ENCODE measurements at places on chromosomes 7 and 10. TPM values are rescaled to one million over a fixed set of nuclear protein-coding genes. Genes with fewer than 3 reads are reported as not detected.

GRCh38 chr7:107922886-107923285, 31.9 kb downstream of the DLD start:
- H3K36me3 ChIP-seq = peaks cover 47% of the 10 kb centered on the region
- H3K4me3 ChIP-seq = no peak overlapping the region
- H3K27ac ChIP-seq = no peak overlapping the region
- H3K4me1 ChIP-seq = no peaks in the 10 kb centered on the region

DNA sequence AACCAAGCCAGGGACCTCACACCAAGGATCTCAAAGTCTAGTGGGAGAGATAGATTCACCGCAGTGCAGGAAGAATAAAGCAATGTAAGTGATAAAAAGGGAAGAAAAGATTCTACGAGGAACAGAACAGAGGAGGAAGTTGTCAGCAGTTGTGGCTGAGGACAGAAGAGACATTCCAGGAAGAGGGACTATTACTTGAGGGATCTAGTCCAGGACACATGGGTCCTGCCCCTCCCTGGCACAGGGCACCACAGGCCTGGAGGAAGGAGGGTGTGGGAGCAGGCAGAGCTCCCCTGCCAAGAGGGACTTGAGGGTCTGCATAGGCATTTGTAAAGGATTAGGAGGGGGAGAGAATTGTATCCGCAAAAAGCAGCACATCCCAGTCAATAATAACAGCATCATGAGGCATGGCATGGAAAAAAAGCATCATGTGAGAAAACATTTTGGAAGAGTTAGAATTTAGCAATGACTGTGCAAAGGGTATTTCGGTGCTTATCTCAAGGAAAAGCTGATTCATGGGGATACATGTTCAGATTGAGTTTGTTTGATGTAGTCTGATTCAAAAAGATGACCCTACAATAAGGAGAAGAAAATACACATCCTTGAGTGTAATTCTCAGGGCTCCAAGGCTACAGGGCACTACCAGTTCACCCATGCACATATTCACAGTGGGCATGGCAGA, 12.7 kb downstream of the C10orf71 start:
- no peak for DNase-seq
- H3K4me3 ChIP-seq = no peak overlapping the region
- H3K27me3 ChIP-seq = no peaks in the 10 kb centered on the region
- H3K36me3 ChIP-seq = no peaks in the 10 kb centered on the region
- H3K4me1 ChIP-seq = no peaks in the 10 kb centered on the region

DNA sequence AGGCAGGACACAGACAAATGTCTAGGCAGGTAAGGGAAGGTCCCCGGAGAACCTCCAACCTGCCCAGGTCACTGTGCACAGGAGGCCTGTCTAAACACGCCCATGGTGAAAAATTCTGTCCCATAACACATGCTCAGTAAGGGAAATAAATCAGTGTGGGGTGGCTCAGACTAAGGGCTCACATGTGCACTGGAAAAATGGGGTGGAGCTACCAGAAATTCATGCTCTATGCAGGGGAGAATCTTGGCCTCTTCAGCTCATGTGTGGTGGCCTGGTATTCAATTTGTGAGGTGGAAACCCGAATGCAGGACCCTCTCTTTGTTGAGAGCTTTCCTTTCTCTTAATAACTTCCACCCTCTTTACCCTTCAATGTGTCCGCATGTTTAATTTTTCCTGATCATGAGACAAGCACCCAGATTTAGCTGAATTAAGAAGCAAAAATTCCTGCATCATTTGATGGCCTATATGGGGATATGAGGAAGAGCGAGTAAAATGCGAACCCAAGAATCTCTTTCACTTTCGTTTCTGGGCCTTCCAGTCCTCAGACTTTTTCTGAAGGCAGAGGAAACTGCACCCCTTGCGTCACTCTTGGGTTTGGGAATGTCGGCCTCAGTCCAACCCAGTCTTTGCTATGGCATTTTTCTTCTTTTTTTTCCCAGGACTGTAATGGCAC, 163.2 kb downstream of the DGKB start:
- no peak for DNase-seq
- no peaks in the 10 kb centered on the region for H3K27me3 ChIP-seq
- no peak overlapping the region for H3K4me3 ChIP-seq
- H3K36me3 ChIP-seq = no peaks in the 10 kb centered on the region

DNA sequence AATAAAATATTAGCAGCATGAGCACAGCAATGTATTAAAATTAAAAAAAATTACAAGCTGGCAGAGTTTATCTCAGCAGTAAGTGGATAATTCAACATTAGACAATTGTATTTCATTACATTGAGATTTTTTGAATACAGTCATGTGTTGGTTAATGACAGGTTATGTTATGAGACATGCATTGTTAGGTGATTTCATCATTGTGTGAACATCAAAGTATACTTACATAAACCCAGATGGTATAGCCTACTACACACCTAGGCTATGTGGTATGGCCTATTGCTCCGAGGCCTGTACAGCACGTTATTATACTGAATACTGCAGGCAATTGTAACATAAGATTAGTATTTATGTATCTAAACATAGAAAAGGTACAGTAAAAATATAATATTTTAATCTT, 29.7 kb downstream of the CCDC6 start:
- no peak overlapping the region for H3K4me3 ChIP-seq
- no peak for DNase-seq
- no peak overlapping the region for H3K27ac ChIP-seq
- H3K4me1 ChIP-seq = peaks cover 21% of the 10 kb centered on the region

GRCh38 chr7:81308643-81309322, 389.9 kb upstream of the SEMA3C start:
- H3K4me3 ChIP-seq = no peak overlapping the region
- H3K27me3 ChIP-seq = no peaks in the 10 kb centered on the region
- no peak overlapping the region for H3K27ac ChIP-seq
- no peak for DNase-seq
- H3K36me3 ChIP-seq = no peaks in the 10 kb centered on the region

DNA sequence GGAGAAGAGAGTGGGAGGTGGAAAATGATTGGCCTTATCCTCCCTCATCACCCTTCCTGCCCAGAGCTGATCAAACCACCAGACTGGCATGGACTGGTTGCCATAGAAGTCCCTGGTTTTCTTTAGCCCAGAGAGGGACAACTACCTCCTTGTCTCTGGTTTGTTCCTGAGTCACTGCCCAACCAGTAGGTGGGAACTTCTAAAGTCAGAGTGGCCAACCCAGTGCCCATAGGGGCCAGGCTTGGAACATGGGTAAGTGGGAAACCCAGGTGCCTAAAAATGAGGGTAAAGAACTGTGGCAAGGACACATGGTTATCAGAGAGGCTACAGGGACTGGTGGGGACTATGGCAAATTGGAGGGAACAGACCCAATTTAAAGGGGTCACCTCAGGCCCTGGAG, 63.8 kb downstream of the FAM241B start:
- no peak overlapping the region for H3K27ac ChIP-seq
- no peaks in the 10 kb centered on the region for H3K4me1 ChIP-seq
- H3K4me3 ChIP-seq = no peak overlapping the region
- DNase-seq = no peak
- H3K36me3 ChIP-seq = no peaks in the 10 kb centered on the region

DNA sequence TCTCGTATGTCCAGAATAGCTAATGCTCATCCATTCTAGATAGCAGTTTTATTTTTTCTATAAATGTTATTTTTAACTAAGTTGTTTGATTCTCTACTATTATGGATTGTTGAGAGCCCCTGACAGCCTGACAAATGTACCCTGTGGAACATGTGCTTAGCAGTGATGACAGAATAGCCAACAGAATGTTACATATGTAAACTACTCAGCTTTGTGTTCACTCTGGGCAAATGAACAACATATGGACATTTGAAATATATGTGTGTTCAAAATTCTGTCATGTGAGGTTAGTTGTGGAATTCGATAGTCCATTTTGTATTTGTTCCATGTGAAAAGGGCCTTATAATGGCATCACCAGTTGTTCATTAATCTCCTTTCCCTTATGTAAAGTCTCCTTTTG, 199.7 kb downstream of the EXOC4 start:
- H3K36me3 ChIP-seq = no peaks in the 10 kb centered on the region
- H3K27me3 ChIP-seq = no peaks in the 10 kb centered on the region
- no peak overlapping the region for H3K4me3 ChIP-seq
- DNase-seq = no peak

DNA sequence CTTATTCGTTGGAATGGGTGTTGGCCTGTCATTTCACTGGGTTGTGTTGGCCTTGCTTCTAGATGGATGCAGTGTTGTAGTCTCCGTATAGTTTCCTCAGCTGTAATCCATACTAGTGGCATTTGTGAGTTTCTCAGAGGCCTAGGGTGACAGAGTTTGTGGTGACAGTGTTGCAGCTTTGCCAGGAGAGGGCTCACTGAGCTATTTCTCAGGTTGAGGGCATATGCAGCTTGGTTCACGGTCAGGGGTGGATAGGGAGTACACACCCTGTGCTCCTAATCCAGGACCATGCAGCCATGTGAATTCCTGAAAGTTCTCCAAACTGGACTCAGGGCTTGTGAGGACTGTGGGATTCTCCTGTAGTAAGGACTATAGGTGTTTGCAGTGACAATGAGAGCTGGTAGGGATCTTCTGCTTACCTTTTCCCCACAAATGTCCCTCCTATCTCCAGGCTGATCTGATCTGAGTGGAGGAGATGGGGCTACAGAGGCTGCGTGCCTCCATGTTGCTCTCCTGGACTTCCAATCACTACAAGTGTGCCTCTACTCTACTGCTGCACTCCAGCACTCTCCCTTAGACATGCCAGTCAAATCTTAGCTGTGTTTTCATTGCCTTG, 229.0 kb downstream of the STK31 start:
- H3K36me3 ChIP-seq = no peaks in the 10 kb centered on the region
- no peak overlapping the region for H3K4me3 ChIP-seq
- H3K27me3 ChIP-seq = no peaks in the 10 kb centered on the region
- DNase-seq = no peak
- no peak overlapping the region for H3K27ac ChIP-seq

DNA sequence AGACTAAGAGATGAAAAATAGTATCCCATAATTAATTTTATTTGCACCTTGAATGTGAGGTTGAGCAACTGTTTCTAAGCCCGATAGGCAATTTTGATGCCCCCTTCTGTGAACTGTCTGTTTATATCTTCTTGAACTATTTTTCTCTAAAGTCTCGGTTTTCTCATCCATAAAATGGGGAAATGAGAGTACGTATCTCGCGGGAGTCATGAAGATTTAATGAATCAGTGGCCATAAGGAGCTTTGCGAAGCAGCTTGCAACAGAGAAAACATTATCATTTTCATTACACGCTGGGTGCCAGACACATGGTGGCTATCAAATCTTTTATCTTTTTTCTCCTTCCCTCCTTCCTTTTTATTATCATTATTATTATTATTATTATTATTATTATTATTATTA, 108.1 kb upstream of the CARD11 start:
- H3K4me1 ChIP-seq = no peaks in the 10 kb centered on the region
- no peak overlapping the region for H3K4me3 ChIP-seq
- DNase-seq = no peak
- H3K27ac ChIP-seq = no peak overlapping the region
- H3K27me3 ChIP-seq = no peaks in the 10 kb centered on the region

DNA sequence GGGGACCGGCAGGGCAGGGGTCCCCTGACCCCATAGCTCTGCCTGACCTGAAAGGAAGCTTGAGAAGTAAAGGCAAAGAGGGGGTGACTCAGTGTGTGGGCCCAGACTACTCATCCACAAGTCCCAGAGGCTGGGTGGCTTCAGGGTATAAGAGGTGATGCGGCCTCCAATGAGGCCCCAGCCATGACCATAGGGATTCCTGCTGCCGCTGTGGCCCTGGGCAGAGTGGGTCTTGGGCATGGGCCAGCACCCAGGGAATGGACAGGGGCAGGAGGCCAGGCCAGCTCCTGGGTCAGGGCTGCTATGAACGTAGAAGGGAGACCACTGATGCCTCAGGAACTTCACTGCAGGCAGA, 64.4 kb upstream of the EBF3 start:
- H3K36me3 ChIP-seq = no peaks in the 10 kb centered on the region
- H3K27ac ChIP-seq = no peak overlapping the region
- no peaks in the 10 kb centered on the region for H3K27me3 ChIP-seq
- H3K4me3 ChIP-seq = no peak overlapping the region

DNA sequence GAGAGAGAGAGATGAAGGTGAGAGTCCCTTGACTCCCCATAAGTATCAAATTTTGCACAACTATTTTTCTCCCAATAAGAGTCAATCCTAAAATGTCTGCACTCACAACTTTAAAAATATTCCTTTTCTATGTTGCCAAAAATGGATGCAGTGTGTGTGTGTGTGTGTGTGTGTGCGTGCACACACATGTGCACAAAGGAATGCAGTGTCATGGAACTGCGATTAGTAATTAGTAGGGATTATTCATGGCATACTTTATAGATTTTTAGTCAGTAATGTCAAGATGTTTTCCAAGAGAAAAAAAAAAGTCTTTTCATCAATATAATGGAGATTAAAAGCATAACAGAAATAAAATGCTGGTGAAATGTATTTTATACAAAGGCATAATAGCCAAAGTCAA, 179.1 kb upstream of the LRRTM3 start:
- DNase-seq = no peak
- no peaks in the 10 kb centered on the region for H3K36me3 ChIP-seq
- H3K4me1 ChIP-seq = no peaks in the 10 kb centered on the region
- H3K27me3 ChIP-seq = no peaks in the 10 kb centered on the region
- no peak overlapping the region for H3K4me3 ChIP-seq

DNA sequence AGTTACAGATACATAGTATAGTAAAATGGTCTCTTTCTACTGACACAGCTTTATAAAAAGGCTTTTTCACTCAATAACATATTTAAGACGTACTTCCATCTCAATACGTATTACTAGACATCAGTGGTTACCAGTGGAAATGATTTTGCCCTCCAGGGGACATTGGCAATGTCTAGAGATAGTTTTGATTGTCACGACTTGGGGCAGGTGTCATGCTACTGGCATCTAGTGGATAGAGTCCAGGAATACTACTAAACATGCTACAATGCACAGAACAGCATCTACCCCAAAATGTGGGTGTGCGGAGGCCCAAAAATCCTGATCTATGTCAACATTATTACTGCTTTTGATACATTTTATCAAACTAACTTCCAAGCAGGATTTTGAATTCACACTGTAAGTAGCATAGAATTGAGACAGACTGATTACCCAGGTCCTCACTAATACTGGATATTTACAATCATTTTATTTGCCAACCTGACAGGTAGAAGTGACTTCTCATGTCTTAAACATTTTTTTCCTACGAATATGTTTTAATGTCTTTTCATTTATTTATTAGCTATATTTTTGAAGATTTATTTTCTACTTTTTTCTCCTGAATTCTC, 53.8 kb downstream of the HGF start:
- no peak overlapping the region for H3K4me3 ChIP-seq
- no peaks in the 10 kb centered on the region for H3K27me3 ChIP-seq
- DNase-seq = no peak
- no peaks in the 10 kb centered on the region for H3K4me1 ChIP-seq
- no peaks in the 10 kb centered on the region for H3K36me3 ChIP-seq

Gene GPR37
- 1.5 TPM for total RNA-seq

Gene OR6B1
- not detected for total RNA-seq

Gene ADCY1
- total RNA-seq = 2.3 TPM

Gene GPR158
- total RNA-seq = 0.37 TPM

Gene TEX47
- total RNA-seq = not detected

Gene TUBB8
- total RNA-seq = not detected

Gene RBP4
- 10.4 TPM for total RNA-seq

Gene INMT
- total RNA-seq = 11.5 TPM

Gene SCIN
- 1.7 TPM for total RNA-seq

Gene FEZF1
- not detected for total RNA-seq

Gene ANKRD22
- total RNA-seq = 3.4 TPM

All from pancreas (tissue), 10 donors.